ENCODE measurements at places on chromosomes 16 and 17. TPM values are rescaled to one million over a fixed set of nuclear protein-coding genes. Genes with fewer than 3 reads are reported as not detected.

GRCh38 chr16:29745853-29746345 is at the start of gene C16orf54:
TSS of gene C16orf54 (minus strand) at chr16:29745990. CDS start at chr16:29744951, 1,039 bp downstream.
- peak; percentile 94 for DNase-seq

DNA sequence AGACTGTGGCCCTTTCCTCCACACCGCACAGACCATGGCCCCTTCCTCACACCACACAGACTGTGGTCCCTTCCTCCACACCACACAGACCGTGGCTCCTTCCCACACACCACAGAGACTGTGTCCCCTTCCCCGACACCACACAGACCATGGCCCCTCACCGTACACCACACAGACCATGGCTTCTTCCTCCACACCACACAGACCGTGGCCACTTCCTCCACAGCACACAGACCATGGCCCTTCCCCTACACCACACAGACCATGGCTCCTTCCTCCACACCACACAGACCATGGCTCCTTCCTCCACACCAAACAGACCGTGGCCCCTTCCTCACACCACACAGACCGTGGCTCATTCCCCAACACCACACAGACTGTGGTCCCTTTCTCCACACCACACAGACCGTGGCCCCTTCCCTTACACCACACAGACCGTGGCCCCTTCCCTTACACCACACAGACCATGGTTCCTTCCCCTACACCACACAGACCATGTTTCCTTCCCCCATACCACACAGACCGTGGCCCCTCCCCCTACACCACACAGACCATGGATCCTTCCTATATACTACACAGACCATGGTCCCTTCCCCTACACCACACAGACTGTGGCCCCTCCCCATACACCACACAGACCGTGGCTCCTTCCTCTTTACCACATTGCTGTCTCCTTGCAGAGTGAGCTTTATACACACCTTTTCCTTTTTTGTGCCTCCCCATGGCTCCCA is 297.5 kb upstream of the FOXF1 start:
- DNase-seq: peak; percentile 46

Gene ZNF750
- total RNA-seq: 368 TPM

Gene NEUROD2
- not detected for total RNA-seq

Gene TMEM235
- not detected for total RNA-seq

DNA sequence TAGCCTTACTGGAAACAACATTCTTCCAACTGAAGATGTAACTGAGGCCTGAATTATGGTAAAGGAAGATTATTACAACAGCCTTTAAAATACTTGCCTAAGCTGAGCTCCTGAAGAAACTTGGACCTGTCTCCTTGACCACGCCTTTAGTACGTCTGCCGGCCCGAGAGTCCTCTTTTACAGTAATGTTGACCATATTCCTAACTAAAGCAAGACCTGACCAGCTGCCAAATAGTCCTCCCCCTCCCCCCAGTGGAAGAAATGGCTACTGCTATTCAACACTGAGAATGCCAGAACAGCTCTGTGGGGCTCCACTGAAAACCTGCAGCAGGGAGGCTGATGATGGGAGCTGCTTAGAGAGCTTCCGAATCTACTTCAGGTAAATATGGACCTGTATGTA is 12.6 kb upstream of the FOXJ1 start:
- DNase-seq: no peak
